ENCODE measurements at places on chromosomes 12 and 14.

GRCh38 chr12:27316947-27317346 lies 15.7 kb upstream of the BMAL2 start:
- no peak for DNase-seq

GRCh38 chr12:47802312-47802711 lies 17.4 kb downstream of the HDAC7 start:
- no peak for DNase-seq

- DNase-seq = no peak
These were observed 14.0 kb downstream of the NFATC4 start for GRCh38 chr14:24382064-24382371.

DNA sequence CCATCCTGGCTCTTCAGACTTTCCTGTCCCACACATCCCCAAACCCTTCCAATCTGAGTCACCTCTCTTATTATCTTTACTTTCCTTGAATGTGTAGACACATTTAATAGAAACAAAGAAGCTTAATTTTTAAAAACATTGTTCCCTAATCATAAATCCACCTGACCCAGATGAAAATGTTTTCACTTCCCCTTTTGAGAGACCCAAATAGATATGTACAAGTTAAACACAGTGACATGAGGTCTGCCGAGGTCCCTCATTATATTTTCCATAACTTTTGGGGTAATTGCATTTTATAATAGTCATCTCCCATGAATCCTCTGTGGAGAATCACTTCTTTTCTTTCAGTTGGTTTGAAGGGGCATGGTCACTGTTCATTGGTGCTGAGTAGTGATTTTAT lies 191.1 kb downstream of the GRIN2B start:
- DNase-seq = no peak

- peak; percentile 43 for DNase-seq
These were observed 319.4 kb downstream of the KCNC2 start for GRCh38 chr12:74890237-74890599.

DNA sequence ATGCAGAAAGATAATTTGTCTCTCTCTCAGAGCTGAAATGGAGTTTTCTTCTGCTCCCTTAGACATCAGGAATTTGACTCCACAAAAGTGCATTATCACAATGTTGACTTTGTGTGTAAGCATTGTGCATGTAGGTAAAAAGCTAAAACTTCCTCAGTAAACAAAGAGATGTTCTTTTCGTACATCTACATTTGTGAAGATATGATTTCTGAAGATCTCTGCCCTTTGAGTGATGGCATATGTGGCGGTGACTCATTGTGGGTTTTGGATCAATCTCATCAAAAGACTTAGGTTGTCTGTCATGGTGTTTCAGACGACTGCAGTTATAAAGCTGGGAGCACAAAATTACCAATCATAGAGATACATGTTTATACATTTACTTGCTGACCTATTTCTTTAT lies 411.4 kb upstream of the LMO3 start:
- DNase-seq = no peak

- DNase-seq = no peak
These were observed 288.7 kb upstream of the FLRT2 start for GRCh38 chr14:85241022-85241855.

GRCh38 chr12:130454296-130454695 lies 116.6 kb downstream of the PIWIL1 start:
- DNase-seq = no peak

DNA sequence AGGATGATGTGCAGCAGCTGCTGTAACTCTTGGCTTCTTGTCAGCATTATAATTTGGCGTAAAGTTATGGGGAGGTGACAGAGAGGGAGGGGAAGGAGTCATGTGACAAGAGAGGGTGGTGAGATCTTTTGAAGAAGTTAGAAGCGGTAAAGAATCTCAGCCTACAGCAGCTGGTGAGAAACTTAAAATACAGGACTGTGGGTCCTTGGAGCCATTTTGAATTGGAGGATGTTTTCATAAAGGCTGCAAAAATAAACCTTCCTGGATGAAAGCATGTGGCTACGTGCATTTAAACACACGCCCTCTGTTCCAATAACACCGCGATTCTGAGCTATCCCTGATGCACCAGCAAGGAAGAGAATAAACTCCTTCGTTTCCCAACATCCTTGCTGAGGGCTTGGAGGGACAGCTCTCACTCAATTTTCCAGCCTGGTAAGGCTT lies 133.7 kb downstream of the TMEM30B start:
- DNase-seq = no peak

DNA sequence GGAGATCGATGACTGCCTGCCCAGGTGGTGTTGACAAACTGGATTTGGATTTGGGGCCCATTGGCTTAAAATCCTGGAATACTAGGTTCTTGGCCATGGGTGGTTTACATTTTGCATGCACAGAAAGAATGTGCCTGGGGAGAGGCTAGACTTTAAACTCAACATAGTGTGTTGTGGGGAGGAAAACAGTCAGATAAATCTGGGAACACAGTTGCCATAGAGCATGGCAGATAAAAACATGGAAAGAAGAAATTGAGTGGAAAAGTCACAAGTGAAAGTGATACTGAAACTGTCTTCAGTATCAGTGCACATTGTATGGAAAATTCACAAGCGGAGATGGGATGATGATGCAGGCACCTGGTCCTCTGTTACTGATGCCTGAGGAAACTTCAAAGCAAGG lies 95.2 kb downstream of the SSPN start:
- DNase-seq = no peak
